ENCODE measurements at places on chromosomes 6 and 20.

GRCh38 chr20:36421641-36422040 lies 115.5 kb downstream of the DLGAP4 start:
- DNase-seq, result no peak

DNA sequence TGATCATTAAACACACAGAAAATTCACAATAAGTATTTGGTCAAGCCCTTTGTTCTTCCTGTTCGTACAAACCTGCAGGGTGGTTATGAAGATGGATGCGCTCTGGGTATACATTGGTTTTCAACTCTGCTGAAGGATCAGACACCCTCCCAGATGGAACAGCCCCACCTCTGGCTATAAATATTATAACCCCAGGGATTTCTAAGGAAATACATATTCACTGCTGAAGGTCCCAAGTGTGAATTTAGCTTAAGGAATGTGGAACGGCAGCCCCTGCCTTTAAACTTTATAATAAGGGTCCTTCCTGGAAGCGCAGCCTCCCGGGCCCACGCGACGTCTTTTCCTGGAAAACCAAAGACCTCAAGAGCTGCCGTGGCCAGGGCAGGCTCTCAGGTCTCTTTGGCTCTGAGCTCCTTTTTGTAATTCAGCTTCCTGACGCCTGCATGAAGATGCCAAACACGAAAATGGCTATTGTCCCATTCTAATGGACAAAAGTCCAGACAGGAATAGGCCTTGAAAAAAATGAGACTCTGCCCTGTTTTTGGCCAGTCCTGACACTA lies 172.4 kb upstream of the SSTR4 start:
- no peak for DNase-seq

- no peak for DNase-seq
These were observed 714.2 kb downstream of the KIF16B start for GRCh38 chr20:15859061-15859460.

DNA sequence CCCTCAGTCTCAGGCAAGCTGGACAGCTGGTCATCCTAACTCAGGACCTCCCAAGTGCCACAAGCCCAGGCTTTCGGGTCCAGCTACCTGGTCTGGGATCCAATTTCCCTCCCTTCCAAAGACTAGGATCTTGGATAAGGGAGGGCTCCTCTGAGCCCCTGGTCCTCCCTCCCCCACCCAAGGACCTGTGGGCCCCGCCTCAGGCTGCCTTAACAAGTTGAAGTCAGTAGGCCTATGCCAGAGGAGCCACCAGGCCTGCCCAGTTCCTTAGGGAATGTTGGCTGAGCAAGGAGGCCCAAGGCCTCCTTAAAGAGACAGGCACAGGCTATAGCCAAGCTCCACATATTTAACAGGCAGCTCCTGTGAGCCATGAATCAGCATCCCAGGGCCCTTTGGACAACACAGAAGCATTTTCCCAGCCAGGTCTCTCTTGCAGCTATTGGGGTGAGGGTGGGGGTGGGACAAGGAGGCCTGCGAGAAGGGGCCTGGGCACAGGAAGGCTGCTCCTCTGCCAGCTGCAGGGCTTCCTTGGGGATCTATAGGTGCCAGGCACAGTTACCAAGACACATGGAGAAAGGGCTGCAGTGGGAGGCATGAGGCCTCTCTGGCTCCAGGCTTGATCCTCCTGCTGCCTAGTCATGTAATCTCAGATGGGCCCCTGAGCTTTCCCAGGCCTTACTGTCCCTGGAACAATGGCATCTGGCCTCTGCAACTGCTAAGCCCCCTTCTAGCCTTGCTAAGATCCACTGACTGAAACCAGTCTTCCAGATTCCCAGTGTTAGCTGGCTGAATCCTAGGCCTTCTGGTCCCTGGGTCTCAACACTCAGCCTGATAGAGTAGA lies 27.4 kb upstream of the NOL4L start:
- DNase-seq, result no peak

DNA sequence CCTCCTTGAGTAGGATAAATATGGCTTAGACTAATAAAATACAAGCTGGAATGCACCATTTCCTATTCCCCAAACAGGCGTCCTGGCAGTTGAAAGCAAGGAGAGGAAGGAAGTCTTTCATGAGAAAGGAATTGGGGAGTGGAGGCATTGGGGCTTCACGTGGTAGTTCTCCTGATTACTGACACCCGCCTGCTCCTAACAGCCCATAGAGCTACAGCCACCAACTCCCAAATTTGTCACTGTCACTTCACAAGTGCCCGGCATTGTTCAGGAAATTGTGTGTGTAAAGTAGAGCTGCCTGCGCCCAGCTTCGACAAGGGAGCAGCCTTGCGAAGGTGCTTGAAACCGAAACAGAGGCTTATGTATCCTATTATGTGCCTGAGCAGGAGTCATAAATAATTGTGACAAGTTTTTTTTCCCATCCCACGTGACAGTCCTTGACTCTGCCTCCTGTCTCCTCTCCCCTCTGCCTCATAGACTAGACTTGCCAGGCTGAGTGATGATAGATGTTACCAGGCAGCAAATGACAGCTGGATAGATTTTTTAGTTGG lies 301.7 kb upstream of the ZFP64 start:
- DNase-seq, result no peak

DNA sequence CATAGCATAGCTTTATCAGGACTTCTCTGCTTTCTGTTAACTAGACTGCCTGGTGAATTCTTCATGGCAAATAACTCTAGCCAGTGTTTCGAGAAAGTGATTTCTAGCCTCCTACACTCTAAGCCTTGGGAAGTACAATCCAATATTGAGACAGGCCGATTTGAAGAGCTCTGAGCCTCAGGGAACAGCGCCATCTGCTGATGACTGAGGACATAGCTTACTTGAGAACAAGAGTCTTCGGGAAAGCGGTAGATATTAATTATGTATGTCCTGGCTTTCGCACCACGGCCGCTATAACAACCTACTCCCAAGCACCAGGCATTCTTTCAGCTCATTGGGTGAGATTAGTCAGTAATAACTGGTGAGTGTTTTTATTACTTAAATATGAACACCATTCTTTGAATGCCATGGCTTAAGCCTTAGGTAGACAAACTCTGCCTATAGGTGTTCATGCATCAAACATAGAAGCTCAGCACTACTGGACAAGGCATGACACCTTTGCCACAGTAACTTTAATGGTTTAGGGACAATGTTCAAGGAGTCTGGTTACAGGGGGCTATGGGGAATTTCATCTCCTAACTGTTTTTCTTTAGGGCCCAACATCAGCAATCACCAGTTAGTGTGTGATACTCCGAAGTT lies 518.6 kb downstream of the BMP2 start:
- DNase-seq, result peak; percentile 75

DNA sequence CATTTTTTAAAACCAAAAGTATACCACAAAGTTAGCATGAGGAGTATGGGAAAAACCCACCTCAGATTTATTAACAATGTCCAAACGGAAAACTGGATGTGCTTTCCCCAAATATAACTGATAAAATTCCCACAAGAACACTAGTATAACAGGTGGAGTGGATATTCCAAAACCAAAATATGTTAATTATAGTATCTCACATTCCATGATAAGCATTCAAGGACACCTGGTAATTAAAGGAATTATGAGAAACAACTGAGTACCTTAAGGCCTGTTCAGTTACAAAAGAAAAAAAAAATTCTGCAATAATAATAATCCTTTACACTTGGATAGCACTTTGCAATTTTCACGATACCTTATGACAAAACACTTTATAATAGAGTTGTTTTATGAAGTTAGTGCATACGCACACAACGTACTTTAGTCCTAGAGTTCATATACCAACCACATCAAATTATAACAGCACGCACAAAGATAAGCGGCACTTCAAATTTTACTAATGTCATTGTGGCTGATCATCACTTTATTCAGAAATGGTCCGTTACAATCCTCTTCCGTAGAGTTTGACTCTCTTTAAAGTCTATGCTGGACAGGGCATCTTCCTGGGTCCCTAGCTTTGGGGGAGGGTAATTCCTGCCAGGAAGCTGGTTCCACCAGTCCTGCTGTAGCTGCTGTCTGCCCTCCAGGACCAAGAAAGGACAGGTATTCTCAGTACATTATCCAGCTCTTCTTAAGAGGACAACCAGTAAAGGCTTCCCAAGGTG lies 1.7 kb downstream of the CDK19 start:
- no peak for DNase-seq

GRCh38 chr20:60058879-60059278 lies 100.7 kb downstream of the CDH26 start:
- DNase-seq, result no peak

GRCh38 chr6:168999392-168999791 lies 254.3 kb downstream of the THBS2 start:
- no peak for DNase-seq

DNA sequence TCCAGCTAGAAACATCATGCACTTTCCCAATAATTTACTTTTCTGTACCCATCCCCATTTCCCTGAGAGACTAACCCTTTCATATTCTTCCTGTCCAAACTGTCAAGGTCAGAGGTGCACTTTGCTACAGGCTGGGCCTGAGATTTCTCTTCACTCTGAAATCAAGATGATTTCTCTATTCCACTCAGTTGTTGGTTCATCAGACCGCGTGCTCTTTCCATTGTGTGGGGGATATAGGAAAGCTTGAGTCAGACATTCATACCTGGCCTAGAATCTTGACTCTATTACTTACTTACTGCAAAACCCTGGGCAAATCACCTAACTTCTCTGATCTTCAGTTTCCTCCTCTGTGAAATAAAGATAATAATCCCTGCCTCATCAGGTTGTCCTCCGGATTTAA lies 4.7 kb upstream of the ZDHHC14 start:
- no peak for DNase-seq

- no peak for DNase-seq
These were observed 179.5 kb downstream of the CDH26 start for GRCh38 chr20:60137657-60138245.

DNA sequence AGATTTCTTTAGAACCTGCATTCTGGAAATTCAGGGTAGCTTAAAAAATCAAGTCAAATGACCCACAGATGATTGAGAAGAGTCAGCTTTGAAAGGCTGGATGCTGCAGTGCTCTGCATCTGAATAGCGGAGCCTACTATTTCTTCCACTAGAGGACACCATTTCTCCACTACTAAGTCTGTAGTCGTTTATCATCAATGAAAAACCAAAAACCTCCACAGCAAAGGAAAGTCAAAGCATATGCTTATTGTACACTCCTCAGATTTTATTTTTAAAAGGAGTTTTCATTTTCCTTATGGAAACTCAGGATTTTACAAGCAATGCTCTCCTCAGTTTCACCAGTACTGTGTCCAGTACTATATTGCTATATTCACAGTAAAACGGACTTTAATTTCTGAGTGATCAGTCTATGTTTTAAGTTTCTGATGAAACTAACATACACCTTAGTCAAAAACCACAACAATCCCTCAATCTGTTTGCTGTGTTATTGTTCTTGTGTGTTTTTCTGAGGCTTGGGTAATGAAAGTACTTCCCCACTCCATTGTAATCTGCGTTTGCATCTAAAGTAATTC lies 50.5 kb upstream of the ENPP5 start:
- DNase-seq, result no peak

DNA sequence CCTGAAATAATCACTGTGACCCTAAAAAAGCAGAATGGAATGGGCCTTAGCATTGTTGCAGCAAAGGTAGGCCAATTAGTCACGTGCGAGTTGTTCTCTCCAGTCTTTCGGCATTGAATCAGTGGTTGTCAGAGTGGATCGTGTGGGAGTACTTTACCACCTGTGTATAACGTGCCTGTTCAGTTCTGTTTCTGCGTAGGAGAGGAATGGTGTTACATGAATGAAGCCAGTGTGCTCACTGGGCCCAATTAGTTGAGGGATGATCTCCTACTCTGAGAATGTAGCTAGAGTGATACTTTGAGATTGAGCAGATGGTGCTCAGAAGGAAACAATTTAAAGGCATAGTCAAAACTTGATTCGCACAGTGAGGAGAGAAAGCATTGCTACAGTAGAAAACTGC lies 72.4 kb upstream of the KIF25 start:
- DNase-seq, result no peak

DNA sequence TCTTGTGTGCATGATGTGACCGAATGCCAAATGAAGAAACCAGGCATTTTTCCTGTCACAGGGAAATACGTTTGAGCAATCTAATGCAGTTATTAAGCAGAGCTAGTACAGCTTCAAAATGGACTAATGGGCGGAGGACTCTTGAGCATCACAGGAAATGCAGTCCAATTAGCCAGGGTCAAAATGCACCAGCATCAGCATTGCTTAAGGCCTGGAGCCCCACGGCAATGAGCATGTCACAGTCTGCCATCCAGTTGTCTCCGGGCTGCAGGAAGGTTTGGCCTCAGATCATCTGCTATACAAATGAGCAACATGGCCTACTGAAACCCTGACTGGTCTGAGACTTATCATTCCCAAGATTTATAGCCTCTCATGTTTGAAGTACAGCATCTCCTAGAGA lies 652.1 kb upstream of the SLC35B3 start:
- DNase-seq, result no peak

- no peak for DNase-seq
These were observed 101.8 kb downstream of the KLHL32 start for GRCh38 chr6:97026298-97026697.

DNA sequence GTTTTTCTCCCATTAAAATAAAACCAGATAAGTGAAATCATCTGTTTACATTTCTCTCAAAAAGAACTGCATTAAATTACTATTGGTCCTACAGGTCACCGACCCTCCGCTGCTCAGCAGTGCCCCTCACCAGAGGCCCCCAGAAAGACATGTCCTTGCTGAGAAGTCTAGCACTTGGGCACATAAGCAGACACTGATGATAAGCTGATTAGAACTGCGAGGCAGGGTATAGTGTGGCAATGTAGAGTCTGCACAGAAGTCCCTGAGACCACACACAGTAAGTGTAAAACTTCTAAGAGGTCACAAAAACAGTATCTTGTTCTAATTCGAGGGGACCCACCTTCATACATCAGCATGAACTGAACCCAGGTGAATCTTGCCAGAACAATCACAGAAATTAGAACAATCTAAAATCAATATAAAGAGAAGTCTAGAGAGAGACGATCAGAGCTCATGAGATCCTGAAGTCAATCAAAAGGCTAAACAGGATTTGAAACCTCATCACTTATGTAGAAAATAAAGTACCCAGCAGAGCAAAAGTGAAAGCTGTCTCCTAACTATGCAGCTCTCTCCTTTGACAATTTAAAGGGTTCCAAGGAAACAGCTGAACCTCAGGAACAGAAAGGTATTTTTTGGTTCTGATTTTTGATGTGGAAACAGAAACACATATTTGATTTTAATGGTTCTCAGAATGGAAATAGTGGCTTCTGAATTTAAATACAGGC lies 182.9 kb downstream of the PTPRT start:
- DNase-seq, result no peak

GRCh38 chr6:25579902-25580495 lies 72.0 kb upstream of the SCGN start:
- no peak for DNase-seq

- DNase-seq, result no peak
These were observed 276.0 kb upstream of the SGK1 start for GRCh38 chr6:134593887-134594286.

- no peak for DNase-seq
These were observed 78.4 kb upstream of the CCDC28A start for GRCh38 chr6:138695193-138695592.

DNA sequence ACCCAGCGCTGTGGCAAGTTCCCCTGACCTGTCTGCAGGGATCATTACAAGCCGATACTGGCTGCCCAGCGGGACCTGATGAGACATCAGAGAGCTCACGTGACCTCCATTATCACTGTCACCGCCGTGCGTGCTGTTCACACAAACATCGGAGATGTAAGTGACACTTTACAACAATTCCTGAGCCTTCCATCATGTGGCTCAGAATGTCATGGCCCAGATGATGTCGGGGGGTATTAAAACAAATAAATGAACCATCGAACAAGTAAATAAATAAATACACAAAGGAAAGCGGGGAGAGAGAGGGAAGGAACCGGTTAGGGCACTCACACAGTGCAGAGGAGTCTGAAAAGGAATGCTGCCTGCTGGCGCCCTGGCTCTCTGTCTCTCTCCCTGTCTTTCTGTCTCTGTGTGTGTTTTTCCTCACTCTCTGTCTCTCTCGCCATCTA lies 195.1 kb downstream of the BMP7 start:
- DNase-seq, result no peak
